ENCODE measurements at places on chromosomes 12 and 14.

DNA sequence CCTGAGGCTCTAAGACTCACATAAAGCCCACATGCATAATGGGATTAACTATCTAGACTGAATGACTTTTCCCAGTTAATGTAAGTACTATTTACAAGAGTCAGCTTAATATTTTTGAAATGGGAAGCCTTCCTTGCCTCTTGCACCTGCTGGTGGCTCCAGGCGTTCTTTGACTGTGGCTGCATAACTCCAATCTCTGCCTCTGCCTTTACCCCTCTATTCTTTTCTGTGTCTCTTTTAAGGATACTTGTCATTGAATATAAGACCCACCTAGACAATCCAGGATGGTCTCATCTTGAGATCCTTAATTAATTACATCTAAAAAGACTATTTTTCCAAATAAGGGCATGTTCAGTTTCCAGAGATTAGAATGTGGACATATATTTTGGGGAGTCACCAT lies 66.9 kb upstream of the PCED1B start:
- no peak for DNase-seq

- DNase-seq: no peak
These were observed 48.9 kb upstream of the LRIG3 start for GRCh38 chr12:58969237-58969636.

DNA sequence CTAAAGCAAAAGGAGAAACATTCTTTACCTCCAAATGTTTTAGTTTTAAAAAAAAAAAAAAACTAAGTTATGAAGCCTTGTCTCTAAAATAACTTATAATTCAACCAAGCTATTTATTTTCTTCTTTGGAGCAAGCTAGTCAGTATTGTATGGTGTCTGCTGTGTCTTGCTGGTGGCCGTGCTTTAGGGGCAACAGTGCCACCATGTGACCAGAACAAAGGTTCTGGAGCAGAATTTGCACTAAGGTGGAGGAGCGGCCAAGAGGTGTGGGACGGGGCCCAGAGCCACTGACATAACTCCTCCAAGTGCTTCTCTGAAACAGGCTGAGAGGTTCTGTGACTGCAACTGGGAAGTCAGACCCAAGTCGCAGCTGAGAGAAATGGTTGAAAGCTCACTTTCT lies 4.5 kb downstream of the FICD start:
- no peak for DNase-seq

GRCh38 chr14:75539561-75540478 lies 17.6 kb downstream of the BATF start:
- DNase-seq: no peak

DNA sequence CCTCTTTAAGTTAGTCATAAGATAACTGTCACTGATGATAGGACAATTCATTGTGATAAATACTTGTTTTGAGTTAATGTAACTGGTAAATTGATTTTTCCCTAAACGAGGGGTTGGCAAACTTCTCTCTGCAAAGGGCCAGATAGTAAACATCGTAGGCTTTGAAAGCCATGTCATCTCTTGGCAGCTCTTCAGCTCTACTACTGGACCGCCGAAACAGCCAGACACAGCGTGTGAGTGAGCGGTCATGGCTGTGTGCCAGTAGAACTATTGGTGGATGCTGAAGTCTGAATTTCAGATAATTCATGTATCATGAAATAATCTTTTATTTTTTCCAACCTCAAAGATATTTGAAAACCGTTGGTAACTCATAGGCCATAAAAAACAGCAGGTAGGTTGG lies 9.9 kb downstream of the PIWIL1 start:
- DNase-seq: no peak

DNA sequence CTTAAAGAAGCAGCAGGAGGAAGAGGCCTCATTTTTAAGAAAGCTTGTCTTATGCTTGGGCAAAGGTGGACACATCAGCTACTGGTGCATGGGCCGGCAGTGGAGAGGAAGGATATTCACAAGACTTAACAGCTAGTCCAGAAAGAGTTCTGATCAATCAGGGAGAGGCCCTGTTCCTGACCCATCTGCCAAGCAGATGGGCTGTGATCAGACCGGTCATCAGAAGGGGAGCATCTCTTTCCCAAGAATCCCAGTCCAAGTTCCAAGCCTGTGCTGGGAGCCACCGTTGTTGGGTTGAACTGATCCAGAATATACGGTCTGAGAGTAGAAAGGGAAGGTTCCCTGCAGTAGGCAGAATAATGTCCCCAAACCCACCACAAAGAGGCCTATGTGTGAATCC lies 32.7 kb upstream of the SOCS2 start:
- DNase-seq: no peak
